ENCODE measurements at places on chromosomes 5 and 9.

GRCh38 chr9:98109052-98109451 is 10.0 kb downstream of the TRIM14 start:
- no peak for DNase-seq

DNA sequence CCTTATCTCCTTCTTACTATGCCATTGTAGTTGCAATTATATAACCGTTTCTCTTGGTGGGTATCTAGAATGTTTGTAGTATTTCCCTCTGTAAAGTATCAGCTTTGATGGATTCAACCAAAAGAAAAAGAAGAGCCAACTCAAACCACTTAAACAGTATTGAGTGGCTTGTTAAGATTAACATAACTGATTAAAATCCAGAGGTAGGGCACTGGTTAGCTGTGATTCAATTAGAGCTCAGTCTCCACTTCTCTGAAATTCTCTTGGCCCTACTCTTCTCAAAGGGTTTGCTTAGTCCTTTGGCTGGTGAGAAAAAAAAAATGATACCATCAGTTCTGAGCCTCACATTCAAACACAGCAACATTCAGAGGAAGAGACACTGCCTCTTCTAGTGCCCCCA is 37.0 kb downstream of the TYRP1 start:
- DNase-seq = no peak

GRCh38 chr5:174425964-174426290 is 298.5 kb upstream of the MSX2 start:
- no peak for DNase-seq

- DNase-seq = peak; percentile 47
Measured at GRCh38 chr9:137156567-137157375, 13.1 kb downstream of the LRRC26 start.

- no peak for DNase-seq
Measured at GRCh38 chr5:664994-665360, 28.2 kb downstream of the TPPP start.

GRCh38 chr5:42876375-42876844 is 64.7 kb upstream of the SELENOP start:
- no peak for DNase-seq

DNA sequence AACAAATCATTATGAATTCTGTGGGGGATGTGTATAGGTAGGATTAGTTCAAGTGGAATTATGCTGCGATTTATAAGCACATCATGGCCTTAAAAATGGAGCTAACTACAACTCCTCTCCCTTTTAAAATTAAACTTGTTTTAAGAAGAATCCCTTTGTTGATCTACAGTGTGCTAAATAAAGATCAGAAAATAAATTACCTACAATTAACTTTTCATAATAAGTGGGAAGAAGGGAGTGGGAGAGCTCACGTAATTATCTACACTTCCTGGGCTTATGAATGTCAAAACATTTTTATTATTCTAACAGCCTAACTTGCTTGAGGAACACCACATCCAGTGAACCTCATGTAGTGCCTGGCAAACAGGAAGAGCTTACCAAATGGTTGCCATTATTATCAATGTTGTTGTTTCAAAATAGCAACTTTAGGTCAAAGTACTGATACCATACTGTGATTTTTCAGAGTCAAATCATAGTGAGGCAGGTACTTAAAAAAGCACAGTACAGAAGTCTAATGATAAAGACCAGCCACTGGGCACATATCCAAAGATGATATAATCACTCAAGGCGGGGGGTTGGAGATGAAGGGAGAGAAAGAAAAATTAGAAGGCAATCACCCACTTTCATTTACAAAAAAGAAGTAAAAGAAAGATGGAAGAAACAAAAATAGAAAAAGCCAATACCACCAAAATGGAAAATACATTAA is 174.0 kb downstream of the RAPGEF6 start:
- no peak for DNase-seq

DNA sequence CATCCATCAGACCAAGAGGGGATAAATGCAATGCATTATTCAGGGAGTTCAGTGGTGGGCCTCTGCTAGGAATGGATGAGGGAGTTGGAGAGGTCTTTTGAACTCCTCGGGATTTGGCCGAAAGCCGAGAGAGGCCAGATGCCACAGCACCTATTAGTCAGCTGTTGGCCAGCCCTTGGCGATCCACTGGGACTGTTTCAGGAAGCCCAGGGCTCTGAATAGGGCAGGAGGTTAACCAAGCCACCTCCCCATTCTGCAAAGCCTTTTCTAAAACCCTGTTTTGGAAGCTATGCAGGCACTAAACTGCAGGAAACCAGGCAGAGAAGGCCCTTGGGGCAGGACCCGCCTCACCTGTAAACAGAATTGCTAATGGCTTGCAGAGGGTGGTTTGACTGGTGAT is 37.8 kb downstream of the ASTN2 start:
- no peak for DNase-seq

GRCh38 chr5:153267506-153267905 is 223.0 kb upstream of the GRIA1 start:
- no peak for DNase-seq

- no peak for DNase-seq
Measured at GRCh38 chr9:111970827-111971226, 74.2 kb downstream of the UGCG start.

DNA sequence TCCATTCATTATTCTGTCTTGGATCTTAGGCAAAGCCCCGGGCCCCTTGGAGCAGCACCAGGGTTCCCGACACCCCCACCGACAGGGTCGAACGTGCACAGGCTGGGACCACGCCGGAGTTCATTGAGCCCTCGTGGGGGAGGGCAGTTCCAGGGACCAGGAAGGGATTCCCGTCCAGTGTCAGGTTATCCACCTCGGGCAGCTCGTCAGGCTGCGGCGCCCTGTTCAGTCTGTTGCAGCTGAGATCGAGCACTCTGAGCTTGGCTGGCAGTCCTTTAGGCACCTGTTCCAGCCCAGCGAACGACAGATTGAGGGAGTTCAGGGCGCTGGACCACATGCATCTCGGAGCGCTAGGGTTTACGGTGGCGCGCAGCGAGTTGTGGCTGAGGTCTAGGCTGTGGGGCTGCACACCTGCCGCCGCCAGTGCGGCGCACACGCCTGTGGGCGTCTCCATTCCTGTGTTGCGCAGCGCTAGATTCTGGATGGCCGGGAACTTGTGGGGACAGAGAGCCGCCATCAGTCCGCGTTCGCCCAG is 1.1 kb downstream of the CD14 start:
- DNase-seq = no peak

- no peak for DNase-seq
Measured at GRCh38 chr9:37566716-37567115, 9.5 kb downstream of the FBXO10 start.

DNA sequence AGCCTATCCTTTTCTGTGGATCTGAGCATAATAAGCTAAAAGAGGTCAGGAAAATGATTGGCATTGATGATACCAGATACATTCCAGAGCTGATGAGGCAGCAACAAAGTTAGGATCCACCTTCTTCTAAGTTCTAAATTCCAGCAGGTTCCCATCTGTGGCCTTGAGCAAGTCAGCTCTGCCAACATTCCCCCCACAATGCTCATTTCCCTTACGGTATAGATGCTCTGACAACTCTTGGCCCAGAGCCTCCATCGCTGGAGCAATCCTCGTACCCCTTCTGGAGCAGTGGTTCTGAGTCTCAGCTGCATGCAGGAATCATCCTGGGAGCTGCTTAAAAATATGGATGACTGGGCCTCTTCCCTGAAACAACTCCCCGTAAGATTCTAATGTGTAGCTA is 78.1 kb downstream of the MED27 start:
- no peak for DNase-seq

DNA sequence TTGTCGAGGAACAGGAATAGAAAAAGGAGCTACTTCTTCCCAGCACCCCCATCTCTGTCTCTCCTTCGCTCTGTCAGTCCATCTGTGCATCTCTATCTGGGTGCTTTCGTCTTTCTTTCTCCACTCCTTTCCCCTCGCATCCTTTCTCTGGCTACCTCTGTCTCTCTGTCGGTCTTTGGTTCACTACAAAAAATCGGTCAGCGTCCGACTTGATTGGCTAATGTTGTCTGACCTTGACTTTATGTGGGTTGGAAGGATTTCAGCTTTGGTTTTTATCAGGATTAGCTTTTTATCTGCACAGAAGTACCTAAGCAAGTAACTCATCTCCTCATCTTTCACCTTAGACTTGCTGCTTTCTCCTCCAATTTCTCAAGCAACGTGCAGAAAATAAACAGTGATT is 575.2 kb upstream of the ZNF462 start:
- DNase-seq = no peak

DNA sequence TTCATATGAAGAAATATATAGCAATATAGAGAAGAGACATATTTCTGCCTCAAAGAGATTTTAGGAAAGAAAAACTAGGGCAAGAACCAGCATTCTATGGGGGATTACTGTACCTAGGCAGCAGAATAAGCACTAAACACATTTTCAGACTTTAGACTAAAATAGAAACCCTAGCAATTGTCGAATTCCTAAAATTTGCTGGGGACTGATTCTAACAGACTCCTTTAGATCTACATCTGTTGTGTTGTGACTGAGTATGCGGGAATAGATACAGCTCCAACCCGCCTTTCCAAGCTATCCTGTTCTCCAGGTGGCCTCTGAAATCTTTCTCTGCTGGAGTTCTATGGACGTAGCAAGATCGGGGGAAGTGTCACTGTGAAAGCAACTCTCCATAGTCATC is 482.2 kb downstream of the NTRK2 start:
- no peak for DNase-seq

DNA sequence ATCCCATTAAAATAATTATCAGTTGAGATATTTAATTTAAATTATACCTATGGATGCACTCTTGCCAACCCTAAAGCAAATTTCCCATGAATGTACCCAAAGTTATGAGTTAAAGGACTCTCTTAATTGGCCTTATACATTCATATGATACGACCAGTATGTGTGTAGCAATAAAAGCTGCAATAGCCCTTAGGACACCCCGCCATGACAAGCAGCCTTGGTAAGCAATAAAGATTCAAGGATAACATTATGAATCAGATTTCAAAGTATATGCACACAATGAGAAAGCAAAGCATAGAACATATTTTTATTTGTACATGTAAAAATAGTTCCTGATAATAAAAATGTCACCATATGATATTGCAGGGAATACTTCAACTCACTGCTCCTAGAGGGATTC is 1699.3 kb upstream of the CDH9 start:
- DNase-seq = no peak

DNA sequence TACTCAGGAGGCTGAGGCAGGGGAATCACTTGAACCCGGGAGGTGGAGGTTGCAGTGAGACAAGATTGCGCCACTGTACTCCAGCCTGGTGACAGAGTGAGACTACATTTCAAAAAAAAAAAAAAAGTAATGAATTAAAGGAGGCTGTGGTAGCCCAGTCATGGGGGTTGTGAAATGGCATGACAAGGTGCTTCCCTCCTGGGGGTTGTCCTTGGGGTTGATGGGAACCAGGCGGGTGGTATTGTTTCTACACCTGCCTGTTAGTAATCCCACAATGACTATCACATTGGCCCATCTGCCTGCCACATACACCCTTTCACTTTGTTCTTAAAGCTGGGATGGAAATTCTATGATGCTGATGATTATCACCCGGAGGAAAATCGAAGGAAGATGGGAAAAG is 5.6 kb downstream of the IDNK start:
- no peak for DNase-seq

GRCh38 chr5:121189342-121190305 is 662.1 kb upstream of the FTMT start:
- peak; percentile 75 for DNase-seq

DNA sequence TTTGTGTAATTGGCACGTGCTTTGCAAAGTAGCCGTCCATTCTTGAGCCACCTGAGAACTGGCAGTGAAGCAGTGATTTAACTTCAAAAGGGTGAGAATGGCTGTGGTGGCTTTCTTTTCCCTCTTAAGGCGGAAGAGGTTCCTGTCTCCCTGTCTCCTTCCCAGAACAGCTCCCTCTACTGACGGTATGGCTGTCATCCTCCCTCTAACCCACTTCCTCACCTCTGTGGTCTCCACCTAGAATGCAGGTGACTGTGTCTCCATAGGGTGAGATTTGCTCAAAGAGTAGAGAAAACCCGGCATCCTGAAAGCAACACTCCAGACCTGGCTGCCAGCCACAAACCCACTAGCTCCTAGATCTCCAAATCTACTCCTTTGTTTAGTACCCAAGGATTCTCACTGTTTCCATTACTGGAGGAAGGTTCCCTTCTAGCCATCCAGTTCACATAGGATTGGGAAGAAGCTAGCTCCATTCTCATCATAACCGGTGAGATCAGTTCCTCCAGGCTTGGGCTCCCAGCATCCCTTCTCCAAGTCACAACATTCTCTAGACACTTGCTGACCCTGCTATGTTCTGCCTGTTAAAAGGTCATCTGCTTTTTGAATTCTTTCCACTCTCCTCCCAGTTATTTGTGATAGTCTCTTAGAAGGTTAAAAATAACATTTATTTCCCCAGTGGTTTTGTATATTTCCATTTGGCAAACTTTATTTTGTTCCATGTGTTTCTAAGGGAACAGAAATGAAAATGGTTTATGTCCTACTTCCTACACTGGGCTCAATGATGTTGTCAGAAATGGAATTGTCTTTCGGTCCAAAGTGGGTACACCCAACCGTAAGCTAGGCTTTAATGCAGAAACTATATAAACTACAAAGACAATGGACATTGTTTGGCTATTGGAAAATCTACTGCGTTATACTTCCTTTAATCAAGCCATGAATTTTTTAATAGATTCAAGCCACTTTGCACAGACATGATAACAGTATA is 269.4 kb downstream of the CWC27 start:
- DNase-seq = peak; percentile 83

DNA sequence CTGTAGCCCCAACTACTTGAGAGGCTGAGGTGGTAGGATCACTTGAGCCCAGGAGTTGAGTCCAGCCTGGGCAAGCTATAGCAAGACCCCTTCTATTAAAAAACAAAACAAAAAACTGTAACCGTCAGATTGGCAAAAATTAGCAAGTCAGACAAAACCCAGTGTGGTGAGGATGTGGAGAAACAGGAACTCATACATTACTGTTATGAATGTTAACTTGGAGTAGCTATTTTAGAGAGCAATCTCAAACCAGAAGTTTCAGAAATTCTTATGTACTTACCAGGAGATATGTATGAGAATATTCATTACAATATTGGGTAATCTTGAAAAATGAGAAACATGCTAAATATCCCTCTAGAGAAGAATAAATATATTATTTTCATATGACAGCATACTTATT is 120.3 kb downstream of the INVS start:
- no peak for DNase-seq

DNA sequence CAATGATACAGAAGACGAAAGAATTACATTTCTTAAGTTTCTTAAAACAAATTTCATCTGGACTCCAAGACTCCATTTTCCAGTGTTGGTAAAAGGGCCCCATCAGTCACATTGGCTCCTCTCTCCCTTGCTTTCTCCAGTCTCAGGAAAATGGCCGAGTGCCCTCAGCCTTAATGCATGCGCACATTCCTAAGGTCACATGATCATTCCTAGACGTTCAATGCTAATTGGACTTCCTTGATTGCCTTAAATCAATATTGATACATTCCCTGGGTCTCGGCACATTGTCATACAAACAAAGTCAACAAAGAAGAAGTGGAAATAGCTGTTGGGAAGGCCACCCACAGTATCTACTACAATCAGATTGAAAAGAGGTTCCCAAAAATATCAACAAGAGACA is 413.6 kb upstream of the GRAMD2B start:
- no peak for DNase-seq

GRCh38 chr9:128372188-128372641 is 1.0 kb downstream of the URM1 start:
- peak; percentile 65 for DNase-seq
